ENCODE measurements at places on chromosomes 3 and 15.

GRCh38 chr3:8607234-8608040 lies 37.2 kb downstream of the SSUH2 start:
- DNase-seq, result peak; percentile 76

DNA sequence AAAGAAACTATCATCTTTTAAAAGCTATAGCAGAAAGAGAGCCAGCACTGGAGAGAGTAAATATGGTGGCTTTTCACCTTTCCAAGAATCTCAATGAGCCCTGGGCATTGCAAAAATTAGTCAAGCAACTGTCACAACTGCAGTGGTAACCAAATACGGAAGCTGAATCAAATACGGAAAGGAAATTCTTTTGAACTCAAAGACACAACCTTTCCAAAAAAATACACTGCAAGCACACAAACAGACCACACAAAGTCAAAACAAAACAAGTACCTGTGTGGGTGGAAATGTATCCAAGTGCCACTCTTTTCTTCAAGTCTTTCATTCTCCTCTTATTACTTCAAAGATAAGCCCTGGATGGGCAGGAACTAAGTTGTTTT lies 17.6 kb downstream of the VGLL4 start:
- no peak for DNase-seq

DNA sequence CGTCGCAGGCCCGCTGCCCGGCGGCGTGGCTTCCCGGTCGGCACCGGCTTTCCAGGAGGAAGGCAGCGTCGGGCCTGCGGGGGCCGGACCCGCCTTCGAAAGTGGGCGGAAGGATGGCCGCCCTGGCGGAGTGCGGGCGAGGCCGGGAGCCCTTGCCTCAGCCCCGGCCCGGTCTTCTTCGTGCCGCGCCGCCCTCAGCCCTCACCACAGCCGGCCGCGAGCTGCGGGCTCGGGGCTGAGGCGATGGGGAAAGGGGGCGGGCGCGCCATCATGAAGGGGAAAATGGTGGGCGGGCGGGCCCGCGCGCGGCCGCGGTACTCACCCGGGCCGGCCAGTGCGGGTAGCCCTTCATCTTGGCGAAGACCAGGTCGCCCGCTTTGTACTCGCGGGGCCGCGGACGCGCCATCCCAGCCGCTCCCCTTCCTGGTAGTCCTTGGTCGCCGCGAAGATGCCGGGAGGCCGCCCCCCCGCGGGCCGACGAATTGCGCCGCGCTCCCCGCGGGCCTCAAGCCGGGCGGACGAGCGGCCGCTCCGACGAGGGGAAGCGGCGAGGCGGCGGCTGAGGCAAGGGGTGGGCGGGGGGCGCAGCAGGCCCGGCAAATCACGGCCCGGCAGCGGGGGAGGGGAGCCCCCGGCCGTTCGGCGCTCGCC lies 489 bp downstream of the HDGFL3 start:
- DNase-seq, result peak; percentile 74

DNA sequence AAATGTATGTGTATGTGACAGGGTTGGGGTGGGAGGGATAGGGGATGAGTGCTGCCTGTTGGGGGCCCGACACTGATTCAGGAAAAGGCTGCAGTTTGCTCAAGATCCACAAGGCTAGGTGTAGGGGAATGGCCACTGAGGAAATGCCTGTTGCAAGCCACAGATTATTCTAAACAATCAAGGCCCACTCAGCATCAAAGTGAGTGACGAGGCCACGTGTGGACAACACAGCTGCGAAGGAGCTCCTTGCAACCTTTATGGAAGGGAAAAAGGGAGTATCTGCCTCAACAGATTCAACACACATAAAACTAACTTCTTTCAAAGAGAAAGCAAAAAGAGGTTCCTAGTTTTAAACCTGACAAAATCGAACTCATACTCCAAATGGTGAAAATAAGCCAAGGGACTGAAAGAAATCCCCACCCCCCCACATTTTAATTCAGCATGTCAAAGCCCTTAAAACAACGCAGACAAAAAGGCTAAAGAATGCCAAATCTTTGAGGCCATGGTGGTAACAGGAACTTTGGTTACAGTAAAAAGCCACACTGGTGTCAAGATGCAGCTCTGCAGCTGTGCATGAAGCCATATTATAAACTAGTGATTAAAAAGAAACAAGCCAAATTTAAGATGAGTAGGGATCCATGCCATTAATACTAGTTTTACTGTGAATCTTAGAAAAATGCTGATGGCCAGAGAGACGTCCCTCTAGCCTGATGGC lies 3.6 kb downstream of the POLG start:
- no peak for DNase-seq

GRCh38 chr3:186105543-186105942 lies 3.3 kb downstream of the ETV5 start:
- DNase-seq, result no peak

DNA sequence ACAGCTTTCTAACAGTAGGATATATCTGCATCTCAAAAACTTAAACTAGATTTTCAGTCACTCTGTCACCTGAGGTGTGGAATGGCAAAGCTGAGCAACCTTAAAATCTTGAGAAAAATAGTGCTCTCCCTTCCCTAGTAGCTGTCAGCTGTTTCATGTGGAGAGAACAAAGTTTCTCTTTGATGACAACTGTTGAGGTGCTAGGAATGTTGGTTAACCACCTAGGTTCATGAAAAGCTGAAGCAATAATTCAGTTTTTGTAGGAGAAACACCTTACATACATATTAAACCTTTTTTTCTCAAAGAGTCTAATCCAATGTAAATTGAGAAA lies 40.8 kb downstream of the TCF12 start:
- no peak for DNase-seq

GRCh38 chr3:11719406-11720303 lies 75.9 kb upstream of the VGLL4 start:
- peak; percentile 90 for DNase-seq

DNA sequence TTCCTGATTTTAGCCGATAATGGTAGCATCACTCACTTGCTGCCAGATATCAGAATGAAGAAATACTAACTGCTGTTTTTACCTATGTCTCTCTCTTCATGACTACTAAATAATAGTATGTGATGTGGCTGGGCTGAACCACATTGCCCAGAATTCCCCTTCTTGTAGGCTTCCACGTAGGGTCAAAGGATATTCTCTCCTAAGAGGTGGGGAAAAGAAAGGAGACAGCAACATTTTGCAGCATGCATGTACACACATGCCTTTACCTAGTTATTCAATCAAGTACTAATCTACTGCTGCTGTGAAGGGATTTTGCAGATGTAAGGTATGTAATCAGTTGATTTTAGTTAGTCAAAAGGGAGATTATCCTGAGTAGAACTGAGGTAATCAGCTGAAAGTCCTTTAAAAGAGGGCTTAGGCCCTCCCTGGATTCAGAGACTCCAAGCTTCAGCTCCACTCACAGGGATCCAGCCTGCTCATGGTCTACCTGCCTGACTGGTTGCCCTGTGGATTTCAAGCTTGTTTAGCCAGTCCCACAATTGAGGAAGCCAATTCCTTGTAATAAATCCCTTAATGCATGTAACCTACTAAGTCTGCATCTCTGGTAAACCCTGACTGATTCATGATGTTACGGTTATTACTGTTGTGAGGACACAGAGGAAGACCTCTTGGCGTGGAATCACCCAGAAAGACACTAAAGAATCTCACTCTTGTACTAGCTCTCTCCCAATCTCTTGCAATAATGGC lies 20.4 kb downstream of the PLD1 start:
- DNase-seq, result no peak

DNA sequence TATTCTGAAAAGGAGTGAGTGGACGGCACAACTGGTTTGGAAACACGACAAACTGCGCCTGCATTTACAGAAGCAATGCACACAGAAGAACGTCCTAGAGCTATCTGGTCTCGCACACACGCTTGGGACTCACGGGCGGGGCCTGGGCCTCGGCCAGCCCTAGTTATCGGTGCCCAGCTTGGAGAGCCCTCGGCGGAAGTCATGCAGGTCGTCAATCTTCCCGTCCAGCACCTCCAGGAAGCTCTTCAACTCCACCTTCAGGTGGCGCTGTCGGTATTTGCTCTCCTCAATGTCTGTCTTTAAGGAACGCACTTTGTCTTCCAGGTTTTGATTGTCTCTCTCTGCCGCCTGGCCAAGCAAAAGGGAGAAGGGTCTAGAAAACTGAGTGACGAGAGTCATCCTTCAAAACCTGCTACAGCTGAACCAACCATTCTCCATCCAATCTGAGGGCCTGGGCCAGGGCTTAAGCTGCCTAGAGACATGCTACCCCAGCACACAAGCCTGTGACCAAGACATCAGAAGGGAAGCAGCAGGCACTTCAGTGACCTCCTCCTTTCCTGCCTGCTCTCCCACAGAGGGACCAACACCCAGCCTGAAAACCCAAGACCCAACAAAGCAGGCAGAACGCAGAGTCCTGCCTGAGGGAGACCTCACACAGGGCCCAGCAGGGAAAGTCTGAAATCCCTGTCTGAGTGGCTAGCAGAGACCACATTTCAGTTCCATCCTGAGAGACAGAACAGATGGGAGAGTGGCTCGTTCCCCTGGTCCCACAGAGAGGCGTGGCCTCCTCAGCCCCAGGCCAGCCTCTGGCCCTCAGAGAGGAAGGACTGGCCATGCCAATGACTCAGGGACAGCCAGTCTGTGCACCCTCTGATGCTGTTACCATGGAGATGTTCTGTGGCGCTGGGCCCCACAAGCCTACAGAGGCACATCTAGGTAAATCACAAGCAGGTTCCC lies 40.4 kb downstream of the WHAMM start:
- DNase-seq, result peak; percentile 80

- DNase-seq, result no peak
Measured at GRCh38 chr3:9222956-9223639, 26.3 kb downstream of the SRGAP3 start.

- no peak for DNase-seq
Measured at GRCh38 chr3:87333393-87333892, 57.1 kb upstream of the POU1F1 start.

DNA sequence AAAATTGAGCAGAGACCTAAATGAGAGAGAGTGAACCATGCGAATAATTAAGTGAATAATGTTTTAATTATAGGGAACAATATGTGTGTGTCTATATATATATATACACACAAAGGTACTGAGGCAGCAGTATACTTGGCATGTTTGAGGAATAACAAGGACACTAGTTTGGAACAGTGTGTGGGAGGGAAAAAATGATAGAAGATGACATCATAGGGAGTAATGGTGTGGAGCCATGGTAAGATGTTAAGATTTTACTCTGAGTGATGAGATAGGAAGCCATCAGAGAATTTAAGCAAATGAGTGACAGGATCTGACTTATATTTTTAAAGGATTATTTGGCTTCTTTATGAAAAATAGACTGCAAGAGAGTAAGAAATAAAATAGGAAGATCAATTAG lies 29.1 kb downstream of the DTWD1 start:
- DNase-seq, result no peak

- DNase-seq, result no peak
Measured at GRCh38 chr3:98954242-98954641, 52.7 kb upstream of the DCBLD2 start.

- no peak for DNase-seq
Measured at GRCh38 chr15:49235446-49236124, 65.5 kb downstream of the GALK2 start.

- DNase-seq, result no peak
Measured at GRCh38 chr3:105876780-105877327, 8.0 kb upstream of the CBLB start.

DNA sequence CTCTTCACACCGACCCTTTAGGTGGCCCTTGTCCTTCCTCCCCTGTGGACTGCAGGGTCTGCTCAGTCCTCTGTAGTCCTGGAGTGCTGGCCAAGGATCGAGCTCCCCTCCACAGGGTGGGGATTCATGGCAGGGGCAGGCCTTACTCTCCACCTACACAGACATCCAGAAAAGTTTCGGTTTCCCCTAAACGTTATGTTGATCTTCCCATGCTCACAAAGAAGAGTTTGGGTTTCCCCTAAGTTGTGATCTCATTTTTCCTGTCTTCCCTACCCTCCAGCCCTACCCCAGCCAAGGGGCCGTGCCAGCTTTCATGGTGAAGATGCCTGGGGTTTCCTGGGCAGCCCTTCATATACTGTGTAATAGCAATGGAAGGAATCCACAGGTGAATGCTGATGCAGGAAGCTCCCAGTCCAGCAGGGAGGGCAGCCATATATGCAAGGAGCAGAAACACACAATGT lies 10.3 kb downstream of the STOML1 start:
- no peak for DNase-seq

GRCh38 chr3:4976109-4976508 lies 3.1 kb upstream of the BHLHE40 start:
- DNase-seq, result no peak

DNA sequence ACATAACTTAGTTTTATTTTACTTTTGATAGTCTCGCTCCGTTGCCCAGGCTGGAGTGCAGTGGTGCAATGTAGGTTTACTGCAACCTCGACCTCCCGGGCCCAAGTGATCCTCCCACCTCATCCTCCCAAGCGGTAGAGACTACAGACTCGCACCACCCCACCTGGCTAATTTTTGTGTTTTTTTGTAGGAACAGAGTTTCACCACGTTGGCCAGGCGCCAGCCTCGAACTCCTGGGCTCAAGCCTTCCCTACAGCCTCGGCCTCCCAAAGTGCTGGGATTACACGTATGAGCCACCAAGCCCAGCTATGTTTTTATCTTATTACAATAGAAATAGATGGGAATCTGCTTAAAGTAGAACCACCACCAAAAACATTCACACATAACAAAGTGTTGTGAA lies 2.9 kb downstream of the RNU5A-1 start:
- no peak for DNase-seq

- DNase-seq, result no peak
Measured at GRCh38 chr15:92633418-92633817, 22.2 kb downstream of the FAM174B start.

GRCh38 chr15:53834214-53834613 lies 74.8 kb upstream of the WDR72 start:
- DNase-seq, result no peak

DNA sequence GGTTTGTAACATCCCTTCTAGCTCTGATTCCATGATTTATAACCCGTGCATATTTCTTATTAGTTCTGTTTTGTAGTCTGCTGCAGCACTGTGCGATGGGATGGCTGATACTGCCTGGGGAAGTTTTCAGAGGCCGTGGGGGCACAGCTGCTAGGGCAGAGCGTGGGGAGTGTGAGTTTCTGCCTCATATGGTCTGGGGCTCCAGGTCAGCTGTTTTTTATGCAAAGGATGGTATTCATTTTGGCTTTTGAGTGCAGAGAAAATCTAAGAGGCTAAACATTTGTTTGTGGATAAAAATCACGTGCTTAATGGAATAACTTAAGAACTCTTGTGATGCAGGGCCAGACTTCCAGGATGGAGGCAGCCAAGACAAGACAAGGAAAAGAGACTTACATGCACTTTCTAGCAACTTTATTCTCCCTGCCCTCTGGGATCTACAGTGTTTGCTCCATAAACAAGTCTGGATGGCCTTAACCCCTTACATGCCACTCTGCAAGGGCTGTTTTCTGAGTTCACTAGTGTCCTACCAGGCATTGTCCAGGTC lies 45.5 kb upstream of the CFAP161 start:
- DNase-seq, result no peak

GRCh38 chr3:29594261-29594660 lies 313.4 kb downstream of the RBMS3 start:
- no peak for DNase-seq

GRCh38 chr3:18423401-18424212 lies 1.5 kb downstream of the SATB1 start:
- peak; percentile 54 for DNase-seq

- DNase-seq, result peak; percentile 23
Measured at GRCh38 chr3:42492508-42493080, 9.8 kb upstream of the VIPR1 start.

All from ecto neural progenitor cell (in vitro differentiated cells).